ENCODE measurements at places on chromosomes 16 and 17. TPM values are rescaled to one million over a fixed set of nuclear protein-coding genes. Genes with fewer than 3 reads are reported as not detected.

DHX40 gene
- 17.0 TPM for total RNA-seq

HS3ST2 gene
- 0.38 TPM for total RNA-seq

ELMO3 gene
- total RNA-seq = 0.80 TPM

CTRB2 gene
- total RNA-seq = not detected

HOXB7 gene
- 0.16 TPM for total RNA-seq

Data from left ventricle myocardium inferior (tissue), 1 donor.